ENCODE measurements at places on chromosomes 3 and 15. TPM values are rescaled to one million over a fixed set of nuclear protein-coding genes. Genes with fewer than 3 reads are reported as not detected.

DNA sequence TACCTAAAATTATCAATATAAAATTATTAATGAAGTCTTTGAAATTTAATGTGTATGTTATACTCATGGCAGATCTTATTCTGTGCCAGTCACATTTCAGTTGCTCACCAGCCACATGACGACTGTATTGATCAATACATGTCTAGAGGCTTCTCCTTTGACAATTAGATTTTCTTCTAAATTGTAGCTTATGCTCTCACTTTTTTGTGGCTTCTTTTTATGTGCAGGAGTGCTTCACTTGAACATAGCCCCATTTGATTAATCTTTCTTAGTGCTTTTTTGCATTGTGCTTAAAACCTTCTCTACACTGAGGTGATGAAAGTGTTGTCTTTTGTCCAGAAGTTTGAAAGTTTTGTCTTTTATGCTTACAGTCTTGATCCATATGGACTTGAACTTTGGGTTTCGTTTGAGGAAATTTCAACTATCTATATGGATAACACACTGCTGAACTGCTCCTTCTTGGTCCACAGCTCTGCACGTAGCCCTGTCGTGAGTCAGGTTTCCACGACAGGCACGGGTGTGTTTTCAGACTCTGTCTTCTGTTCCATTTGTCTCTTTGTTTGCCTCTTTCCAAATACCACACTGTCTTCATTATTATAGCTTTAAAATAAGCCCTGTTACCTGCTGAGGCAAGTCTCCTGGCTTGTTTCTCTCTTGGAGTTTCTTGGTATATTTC, 393.9 kb upstream of the CFAP20DC start:
- no peak for DNase-seq

DNA sequence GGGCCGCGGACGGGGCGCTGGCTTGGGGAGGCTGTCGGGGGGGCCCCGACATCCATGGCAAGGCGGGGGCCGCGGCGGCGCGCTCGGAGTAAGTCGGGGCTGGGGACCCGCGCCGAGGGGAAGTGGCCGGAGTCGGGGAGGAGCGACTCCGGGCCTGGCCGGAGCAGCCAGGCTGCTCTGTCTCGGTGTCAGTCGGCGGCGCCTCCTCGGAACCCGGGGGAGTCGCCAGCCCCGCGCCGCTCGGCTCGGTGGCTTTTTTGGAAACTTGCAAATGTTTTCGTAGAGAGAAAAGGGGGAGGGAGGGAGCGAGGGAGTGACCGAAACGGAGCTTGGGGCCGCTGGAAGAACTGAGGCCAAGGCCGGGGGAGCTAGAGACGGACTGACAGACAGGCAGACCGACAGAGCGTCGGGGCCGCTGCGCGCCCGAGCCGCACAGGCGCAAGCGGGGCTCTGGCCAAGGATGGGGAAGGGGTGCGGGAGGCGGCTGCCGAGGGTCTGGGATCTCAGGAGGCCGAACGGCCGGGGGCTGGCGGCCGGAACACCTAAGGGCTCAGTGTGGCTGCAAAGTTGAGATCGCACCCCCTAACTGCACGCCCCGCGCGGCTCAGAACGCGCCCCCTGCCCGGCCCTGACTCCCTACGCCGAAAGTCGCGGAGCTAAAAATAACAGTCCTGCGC, 5.0 kb downstream of the PTH1R start:
- DNase-seq = no peak

DNA sequence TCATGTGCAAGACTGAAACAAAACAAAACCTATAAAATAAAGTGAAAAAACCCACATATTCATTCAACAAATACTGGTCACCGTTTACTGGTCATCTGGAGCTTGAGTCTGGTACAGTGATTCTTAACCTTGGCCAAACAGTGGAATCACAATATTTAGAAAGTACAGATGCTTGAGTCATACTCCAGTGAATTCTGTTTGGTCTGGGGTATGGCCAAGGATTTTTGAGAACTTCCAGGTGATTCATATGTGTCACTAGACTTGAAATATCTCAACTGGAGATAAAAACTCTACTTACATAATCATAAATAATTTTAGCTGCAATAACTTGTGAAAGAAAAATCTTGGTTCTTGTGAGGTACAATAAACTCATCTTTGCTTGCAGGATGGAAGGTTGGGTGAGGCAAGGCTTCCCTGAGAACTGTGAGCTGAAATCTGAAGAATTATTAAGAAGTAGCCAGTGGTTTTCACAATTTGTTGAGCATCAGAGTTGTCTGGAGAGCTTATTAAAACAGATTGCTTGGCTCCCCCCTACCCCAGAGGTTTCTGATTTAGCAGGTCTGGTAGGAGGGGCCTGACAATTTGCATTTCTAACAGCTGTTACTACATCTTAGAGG, 9.6 kb downstream of the NEK11 start:
- no peak for DNase-seq

DNA sequence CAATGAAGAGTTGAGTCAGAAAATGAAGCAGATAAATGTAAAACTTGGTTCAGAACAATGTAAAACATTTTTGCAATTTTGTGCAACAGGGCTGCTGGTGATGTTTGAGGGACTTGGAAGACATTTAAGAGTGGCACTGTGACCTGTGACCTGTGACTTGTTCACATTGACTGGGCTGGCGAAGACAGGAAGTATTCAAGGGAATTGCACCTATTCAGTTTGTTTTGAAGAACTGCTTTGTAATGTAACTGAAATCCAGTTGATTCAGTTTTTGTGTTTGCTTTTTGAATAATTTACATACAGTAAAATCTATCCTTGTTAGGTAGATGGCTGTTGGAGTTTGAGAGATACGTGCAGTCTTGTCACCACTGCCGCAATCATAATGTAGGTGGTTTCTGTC, 35.4 kb downstream of the MCTP2 start:
- DNase-seq = no peak

DNA sequence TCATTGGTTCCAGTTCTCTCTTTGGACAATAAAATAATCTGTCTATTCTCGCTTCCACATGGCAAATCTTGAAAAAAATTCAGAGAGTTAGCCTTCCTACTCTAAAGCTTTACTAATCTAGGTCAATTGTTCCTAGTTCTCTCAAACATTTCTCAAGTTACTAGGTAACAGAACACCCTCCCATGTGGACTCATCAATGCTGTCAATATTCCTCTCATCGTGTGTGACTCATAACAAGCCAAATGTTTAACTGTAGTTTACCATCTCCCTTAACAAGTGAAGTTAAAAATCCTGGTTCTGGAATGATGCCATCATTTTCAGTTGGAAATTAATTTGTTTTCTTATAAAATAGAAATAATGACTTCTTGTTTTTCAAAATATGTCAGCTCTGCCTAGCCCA, 438.6 kb downstream of the ROBO1 start:
- no peak for DNase-seq

Gene ATG3
- 42.8 TPM for total RNA-seq

Data from heart right ventricle (tissue), 16 donors.